Left lobe of liver (tissue), 2 donors: ENCODE measurements at places on chromosomes 3 and 15.
A peak's percentile ranks its signal among the peaks of the same experiment; 100 is the strongest.

DNA sequence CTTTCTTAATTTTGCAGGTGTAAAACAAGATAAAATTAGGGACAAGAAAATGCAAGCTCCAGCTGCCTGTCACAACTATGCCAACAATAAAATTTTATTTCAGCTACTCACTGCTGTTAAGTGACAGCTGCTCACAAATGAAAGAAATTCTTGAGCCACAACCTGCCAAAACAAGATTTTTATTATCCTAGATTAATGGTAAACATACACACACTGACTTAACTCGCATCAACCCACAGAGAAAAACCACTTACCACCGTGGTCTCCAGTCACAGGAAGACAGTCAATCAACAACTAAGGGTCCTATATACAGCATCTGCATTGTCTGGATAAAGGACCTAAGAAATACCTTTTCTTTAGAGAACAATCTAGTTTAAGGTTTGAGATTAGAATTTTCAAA is 31.3 kb downstream of the EFL1 start:
- no peak for DNase-seq

- no peak for DNase-seq
Observed at GRCh38 chr3:113148284-113148683, 63.1 kb upstream of the BOC start.

DNA sequence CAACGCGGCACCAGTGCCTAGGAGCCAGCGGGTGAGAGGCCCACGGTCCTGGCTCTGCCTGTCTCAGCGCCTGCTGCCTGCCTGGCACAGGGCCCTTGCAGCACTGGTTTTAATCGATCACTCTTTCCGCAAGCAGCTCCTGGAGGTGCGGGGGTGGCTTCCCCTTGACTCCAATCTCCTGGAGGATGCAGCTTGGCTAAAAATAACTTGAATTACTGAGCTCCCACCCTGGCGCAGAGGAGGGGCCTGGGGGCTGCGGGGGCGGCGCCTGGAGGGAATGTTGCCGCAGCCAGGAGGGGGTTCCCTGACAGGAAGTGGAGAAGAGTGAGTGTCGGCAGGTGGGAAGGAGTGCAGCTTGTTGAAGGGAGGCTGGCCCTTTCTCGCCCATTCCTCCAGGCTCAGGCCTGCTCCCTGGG is 9.9 kb upstream of the RPL29 start:
- peak; percentile 66 for DNase-seq

DNA sequence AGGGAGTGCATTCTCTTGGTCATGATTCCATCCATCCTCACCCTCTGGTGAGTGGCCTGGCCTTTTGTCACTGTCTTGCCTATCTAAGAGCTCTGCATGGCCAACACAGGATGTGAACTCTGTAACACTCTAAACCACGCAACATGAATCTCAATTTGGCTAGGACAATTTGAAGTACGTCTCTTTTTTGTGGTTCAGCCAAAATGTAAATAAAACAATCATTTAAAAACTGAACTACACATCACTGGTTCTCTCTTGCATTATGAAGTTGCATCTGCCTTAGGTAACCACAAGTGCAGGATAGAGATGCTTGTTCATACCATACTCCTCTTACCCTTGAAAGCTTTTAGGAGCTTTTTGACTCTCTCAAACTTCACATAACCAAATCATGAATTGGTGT is 27.3 kb downstream of the CCR3 start:
- DNase-seq = no peak

DNA sequence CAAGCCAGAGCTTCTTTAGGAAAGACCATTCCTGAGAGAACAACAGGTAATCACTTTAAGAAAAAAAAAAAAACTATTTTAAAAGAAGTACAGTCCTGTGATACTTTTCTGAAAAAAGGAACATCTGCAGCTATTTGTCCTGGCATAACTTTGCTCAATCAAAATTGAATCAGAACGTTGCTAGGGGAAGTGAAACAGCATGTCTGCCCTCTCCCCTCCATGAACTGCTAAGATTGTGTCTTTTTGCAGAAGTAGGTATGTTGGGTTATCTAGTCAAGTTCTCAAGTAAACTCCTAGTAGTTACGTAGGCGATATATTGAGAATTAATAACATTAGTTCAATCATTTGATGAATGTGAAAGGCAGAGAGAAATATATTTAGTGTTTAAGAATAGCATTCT is 1013.3 kb downstream of the TUSC7 start:
- DNase-seq = no peak

DNA sequence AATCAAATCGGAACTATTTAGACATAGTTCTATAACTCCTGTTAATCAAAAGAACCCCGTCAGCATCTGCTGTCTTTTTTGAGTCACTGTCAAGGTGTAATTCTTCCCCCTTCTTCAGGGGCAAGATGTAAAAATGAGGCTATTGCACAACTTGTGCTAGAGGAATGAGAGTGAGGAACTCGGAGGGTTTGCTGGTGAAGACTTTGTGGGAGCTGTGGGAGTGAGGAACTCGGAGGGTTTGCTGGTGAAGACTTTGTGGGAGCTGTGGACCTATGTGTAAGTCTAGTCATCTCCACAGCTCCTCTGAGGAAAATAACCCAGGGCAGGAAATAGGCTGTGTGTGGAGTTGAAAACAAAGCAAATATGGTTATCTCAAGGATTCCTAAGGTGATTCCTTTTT is 2.5 kb upstream of the CERS3 start:
- DNase-seq = no peak

- no peak for DNase-seq
Observed at GRCh38 chr15:85329561-85330422, 50.6 kb upstream of the AKAP13 start.

- no peak for DNase-seq
Observed at GRCh38 chr15:42285034-42285433, 11.8 kb upstream of the TMEM87A start.

GRCh38 chr3:42711491-42712343 is 9.1 kb upstream of the HHATL start:
- DNase-seq = peak; percentile 33

- no peak for DNase-seq
Observed at GRCh38 chr3:4401441-4401840, 65.6 kb downstream of the SUMF1 start.

DNA sequence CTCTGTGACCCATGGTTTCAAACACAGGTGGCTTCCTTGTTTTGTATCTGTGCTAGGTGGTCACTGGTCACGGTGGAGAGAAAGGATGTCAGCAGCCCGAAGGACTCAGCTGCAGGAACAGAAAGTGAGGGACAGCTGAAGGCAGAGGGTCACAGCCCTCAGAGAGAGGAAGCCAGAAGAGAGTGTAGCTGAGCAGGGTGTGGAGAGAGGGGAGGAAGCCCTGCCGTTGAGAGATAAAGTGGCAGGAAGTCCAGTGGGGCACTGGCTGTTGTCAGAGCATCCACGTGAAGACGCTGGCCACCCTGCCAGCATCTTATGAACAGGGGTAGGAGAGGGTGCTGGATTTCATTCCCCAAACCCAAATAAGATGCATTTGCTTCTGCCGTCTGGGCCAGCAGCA is 36.9 kb downstream of the LIMD1 start:
- no peak for DNase-seq

DNA sequence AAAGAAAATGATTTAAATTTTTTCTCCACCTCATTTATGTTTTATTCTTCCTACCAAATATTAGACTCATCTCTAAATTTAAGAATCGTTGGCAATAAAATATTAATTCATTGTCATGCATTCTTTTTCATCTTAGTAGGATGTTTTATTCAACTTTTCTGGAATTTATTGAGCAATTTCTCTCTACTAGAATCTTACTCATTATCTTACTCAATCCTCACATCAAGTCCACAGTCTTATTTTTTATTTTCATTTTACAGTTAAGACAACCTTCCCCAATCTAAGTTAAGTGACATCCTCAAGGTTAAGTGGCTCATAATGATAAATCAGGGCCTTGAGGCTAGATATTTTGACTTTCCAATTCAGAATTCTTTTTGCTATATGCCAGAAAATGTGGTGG is 15.9 kb upstream of the ALDH1A2 start:
- no peak for DNase-seq

- DNase-seq = no peak
Observed at GRCh38 chr3:107826727-107827126, 264.1 kb downstream of the CD47 start.

- DNase-seq = no peak
Observed at GRCh38 chr3:183028416-183028815, 48.1 kb upstream of the DCUN1D1 start.

DNA sequence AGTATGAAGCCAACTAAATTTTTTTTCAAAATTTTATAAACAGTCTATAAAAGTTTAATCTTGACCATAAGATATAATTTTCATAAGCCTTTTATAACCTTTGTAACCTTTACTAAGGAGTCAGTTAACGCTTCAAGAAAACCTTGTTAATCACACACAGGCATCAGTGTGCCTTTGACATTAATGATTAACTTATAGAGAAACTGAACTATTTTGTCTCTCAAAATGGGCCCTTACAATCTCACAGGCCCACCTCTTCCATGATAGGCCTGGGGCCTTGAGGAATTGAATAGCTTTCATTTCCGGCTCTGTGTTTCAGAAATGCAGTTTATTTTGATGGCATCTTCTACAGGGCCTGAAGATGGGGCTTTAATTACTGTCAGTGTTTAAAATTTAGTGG is 70.1 kb downstream of the CD200 start:
- no peak for DNase-seq

GRCh38 chr15:66284271-66284670 is 9.1 kb upstream of the DIS3L start:
- no peak for DNase-seq
